NCI-H1105 (cell line): ENCODE measurements at places on chromosomes 16 and 17.

DNA sequence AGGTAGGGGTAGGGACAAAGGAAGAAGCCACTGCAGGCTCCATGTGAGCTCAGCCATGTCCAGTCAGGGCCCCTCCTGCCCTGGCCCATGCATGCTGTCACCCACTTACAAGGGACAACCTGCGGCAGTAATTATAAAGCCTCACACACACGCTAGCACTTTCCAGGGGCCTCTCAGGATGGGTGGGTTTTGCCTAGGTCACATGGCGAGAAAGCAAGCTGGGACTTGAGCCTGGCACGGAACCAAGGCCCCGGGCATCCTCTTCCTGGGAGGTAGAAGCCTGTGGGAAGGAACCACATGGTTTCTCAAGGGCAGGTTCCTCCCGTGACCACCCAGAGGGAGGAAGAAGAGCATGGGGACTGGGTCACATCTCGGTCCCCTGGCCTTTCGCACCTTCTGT is 7.0 kb downstream of the ZNF319 start:
- DNase-seq = peak; percentile 75

DNA sequence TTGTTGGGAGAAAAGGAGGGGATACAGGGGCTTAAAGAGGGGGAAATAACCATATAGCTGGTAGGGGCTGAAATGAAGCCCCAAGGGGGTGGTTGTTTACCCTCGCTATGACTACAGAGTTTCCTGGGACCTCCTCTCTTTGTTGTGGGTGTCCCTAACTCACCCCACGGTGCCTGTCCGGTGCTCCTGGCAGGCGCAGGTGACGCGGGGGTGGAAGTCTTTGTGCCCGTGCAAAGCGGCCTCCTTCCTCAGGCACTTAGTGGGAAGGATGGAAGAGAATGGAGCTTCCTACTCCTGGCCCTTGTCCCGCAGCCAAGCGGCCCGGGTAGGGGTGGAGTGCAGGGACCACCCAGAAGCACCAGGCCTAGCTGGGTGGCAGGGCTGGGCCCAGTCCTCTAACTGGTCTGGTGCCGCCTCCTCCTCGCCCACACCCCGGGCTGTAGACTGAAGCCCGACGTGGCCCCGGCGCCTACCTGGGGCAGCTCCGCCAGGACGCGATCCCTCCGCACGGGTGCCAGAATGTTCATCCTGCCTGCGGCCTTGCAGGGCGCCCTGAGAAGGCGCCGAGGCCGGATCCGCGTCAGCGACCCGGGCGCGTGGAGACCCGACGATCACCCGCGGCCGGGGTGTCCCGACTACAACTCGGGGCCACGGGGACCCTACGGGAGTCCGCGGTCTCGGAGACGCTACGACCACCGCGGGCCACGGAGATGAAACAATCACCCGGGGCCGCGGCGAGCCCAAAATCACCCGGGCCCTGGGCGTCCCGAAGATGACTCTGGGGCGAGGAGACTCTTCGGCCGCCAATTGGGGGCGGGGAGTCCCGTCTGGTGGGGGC is 709 bp downstream of the RAB34 start:
- no peak for DNase-seq

DNA sequence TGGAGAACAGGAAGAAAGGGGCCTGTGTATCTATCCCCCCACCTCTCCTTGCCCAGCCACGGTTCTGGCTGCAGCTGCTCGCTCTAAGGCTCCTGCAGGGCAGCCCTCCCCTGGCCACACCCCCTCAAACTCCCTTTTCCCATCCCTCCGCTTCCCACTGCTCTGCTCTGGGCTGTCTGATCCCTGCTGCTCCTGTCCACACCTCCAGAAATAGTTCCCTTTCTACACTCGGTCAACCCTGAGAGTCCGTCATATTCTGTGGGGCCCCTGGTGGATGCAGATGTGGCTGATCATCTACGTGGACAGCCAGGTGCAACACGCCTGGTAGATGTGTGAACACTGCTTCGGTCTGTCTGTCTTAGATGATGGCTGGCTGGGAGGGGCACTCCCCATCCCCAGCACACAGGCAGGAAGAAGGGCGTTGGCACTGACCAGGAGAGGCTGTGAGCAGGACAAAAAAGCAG is 19.3 kb upstream of the KRT19 start:
- no peak for DNase-seq

DNA sequence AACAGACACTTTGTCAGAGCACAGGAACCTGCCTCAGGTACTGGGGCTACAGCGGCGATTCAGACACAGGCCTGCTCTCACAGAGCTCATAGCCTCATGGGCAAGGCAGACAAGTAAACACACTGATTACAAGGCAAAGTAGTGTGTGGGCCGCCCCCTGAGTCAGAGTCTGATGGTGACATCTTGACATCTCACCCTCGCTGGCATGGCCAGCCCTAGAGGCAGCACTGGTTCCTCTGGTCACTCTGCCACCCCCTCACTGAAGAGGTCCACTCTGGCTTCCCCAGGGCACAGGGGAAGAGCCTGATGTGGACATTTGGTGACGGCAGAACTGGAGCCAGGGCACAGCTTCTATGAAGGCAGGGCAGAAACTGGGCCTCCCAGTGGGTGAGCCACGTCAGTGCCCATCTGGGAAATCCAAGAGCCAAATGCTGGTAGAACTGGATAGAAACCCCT is 32.9 kb upstream of the TOB1 start:
- no peak for DNase-seq

DNA sequence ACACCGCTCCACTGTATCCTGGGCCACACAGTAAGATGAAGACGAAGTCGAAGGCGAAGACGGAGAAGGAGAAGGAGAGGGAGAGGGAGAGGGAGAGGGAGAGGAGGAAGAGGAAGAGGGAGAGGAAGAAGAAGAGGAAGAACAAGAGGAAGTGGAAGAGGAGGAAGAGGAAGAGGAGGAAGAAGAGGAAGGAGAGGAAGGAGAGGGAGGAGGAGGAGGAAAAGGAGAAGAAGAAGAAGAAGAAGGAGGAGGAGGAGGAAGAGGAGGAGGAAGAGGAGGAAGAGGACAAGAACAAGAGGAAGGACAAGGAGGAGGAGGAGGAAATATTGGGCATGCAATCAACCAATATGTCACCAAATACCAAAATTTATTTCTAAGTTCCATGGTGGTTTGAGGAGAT is 149.5 kb upstream of the ERCC4 start:
- no peak for DNase-seq

- no peak for DNase-seq
Measured at GRCh38 chr16:30569746-30570635, 1.5 kb downstream of the ZNF688 start.

- DNase-seq = no peak
Measured at GRCh38 chr17:81543339-81543675, 8.8 kb downstream of the FAAP100 start.

DNA sequence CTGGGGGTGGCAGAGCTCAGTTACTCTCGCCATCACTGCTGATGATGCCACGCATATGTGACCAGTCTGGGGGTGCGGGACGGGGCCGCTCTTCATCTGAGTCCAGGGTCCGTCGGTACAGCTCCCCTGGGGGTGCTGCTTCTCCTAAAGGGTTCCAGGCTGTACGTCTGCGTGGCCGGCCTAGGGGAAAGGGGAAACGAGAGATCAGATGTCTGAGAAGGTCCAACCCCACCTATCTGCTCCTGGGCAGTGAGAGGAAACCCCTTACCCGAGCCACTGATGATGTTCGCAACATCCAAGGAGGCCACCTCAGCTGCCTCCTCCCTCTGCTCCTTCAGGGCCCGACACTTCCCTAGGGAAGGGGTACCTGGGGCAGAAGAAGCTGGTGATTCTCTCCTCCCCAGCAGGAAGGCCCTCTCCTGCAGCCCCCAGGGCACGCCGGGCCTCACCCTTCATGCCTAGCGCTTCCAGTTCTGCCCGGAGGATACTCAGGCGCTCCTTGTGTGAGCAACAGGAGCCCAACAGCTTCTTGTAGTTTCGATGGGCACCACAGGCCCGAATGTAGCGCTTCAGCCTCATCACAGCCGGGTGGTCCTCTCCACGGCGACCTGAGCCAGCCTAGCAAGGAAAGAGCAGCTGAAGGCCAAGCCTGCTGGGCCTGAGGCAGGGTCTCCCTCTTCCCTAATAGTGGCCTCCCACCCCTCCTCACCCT is 2.1 kb downstream of the HIRIP3 start:
- no peak for DNase-seq

DNA sequence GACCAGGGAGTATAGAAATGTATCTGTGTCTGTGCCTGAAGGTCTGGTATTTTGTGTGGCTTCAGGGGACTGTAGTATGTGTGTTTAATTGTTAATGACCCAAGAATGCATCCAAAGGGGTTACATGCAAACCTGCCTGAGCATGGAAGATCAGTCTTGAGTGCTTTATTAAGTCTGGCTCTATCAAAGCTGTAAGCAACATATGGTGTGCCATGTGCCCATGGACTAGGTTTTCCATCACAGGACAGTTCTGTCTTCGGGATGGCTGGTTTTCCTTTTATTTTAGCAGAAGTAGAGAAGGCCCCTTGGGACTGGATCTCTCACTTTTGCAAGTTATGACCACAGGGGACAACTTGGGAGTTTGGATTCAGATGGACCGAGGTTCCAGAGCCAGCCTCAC is 18.2 kb downstream of the RBFOX1 start:
- no peak for DNase-seq

DNA sequence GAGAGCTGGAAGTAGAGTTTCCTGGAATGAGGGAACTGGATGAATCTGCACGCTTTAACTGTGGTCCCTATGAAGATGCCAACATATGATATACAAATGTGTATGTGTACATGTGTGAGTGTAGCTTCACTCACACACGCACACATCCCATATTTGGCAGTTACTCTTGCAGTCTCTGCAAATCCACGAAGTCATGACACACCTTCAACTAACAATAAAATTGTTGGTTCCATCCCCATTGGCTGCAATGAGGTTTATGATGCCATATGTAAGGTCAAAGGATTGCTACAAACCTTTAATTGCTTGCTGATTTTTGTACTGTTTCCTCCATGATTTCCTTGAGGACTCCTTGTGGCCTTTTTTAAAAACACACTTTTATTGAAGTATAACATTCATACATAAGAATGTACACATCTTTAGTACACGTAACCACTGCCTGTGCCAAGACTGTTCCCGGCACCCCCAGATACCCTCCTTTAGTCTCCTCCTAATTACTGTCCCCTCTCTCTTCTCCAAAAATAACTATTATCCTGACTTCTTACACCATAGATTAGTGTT is 22.0 kb downstream of the MYO1D start:
- no peak for DNase-seq
